ENCODE measurements at places on chromosomes 7 and 10.

DNA sequence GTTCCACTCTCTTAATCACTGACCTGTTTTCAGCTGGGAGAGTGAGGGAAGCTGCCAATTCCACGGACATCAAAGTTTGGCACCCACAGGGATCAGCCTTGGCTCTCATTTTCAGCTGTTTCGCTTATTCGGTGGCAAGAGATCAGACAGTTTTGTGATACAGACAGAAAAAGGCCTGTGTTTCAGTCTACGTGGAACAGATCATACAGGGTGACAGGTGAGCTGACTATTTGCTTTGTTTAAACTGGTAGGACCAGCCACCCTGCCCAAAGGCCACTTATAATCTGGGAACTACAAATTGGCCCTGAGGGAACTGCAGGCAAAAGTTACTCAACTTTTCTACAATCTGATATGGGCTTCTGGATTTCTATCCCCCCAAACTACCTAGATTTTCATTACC lies 128.6 kb downstream of the ZNF467 start:
- DNase-seq: no peak

GRCh38 chr10:28300027-28300426 lies 2.8 kb downstream of the MPP7 start:
- peak; percentile 1 for DNase-seq

DNA sequence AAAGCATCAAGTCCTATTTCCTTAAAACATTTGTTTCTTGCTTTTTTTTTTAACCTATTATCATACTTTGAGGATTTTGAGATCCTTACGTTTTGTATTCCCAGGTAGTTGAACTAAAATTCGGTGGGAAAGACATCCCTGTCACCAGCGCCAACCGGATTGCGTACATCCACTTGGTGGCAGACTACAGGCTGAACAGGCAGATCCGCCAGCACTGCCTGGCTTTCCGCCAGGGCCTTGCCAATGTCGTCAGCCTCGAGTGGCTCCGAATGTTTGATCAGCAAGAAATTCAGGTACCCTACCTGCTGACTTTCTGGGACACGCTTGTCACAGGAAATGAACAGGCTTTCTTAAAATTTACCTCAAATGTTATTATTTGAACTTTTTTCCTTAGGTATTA lies 83.0 kb upstream of the DNAJB6 start:
- no peak for DNase-seq

- no peak for DNase-seq
Measured at GRCh38 chr10:32995751-32996150, 37.7 kb upstream of the ITGB1 start.

- DNase-seq: no peak
Measured at GRCh38 chr7:151566897-151567320, 47.2 kb upstream of the RHEB start.

DNA sequence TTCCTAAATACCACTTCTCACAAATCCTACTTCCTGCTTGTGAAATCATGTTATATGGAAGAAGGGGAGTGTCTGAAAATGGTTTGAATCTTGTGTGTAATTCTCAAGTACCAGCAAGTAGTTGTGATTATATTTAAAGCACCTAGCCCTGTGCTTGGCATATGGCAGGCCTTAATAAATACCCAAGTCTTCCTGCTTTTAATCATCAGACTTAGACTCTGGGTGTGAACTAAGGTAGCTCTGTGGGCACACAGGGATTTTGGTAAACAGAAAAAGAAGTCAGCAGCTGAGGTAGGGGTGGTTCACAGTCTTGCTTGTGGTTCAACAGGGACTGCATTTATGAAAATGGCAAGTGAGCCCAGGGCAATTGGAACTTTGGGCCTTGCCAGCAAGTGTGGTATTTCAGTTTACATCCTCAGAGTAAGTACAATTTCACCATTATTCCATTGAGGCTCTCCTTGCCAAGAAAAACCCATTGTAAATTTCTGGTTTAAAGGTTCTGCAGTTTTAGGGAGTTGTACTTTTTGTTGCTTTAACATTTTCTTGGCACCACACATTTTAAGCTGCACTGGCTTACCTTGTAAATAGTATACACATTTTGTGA lies 215.5 kb downstream of the AUTS2 start:
- DNase-seq: no peak

DNA sequence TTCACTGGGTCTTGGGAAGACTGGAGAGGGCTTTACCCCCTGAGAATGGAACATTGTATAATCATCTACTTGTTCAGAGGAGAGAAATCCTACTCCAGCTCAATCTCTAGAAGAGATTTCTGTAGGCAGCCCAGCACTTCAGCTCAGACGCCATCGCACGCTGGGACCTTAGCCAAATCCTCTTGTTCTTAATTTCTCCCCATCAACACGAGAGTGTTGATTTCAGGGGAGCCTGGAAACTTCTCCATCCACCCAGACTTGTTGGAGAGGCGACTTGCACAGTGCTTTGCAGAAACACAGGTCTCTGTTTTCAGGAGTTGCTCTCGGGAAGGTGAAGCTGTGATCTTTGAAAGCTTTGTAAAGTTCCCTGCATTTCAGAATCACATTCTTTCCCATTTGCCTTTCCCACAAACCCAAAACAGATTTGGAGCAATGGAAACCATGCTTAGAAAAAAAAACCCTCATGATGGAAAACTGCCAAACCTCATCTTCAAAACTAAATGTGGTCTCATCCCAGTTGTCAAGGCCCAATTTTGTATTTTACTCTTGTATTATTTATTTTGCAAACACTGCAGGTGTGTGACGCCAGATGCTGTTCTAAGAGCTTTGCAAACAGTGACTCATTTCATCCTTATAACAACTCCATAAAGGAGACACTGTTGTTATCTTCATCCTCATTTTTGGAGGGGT lies 60.9 kb downstream of the CALML3 start:
- no peak for DNase-seq

DNA sequence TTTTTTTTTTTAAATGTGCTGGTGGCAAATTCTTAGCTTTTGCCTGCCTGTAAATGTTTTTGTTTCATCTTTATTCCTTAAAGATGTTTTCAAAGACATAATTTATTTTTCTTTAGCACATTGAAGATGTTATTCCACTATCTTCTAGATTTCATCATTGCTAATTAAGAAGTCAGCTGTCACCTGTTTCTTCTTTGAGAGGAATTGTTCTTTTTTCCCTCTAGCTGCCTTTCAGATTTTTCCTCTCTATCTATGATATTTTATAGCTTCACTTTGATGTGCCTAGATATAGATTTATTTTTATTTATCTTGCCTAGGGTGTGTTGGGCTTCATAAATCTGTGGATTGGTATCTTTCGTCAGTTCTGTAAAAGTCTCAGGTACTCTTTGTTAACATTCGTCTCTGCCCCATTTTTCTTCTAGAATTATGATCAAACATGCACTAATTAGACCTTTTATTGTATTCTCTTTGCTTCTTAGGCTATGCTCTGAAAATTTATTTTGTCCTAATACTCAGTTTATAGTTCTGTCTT lies 50.0 kb upstream of the GATA3 start:
- DNase-seq: no peak

DNA sequence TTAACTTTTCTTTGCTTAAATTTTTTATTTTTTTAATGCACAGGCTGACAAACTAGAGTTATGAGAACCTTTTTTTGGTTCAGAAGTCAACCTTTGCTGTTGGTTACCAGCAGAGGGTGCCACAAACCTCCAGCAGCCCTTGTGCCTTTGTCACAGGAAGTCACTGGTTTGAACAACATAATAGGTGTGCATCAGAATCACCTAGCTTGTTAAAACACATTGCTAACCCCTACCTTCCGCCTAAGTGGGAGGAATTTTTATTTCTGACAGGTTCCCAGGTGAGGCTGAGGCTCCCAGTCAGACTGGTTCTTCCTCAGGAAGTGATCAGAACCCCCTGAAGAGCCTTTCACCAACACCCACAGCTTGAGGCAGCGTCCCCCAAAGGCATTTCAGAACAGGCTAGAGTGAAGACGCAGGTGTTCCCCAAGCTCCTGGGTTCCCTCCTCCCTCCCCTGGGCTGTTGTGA lies 22.6 kb upstream of the VDAC2 start:
- DNase-seq: peak; percentile 61

DNA sequence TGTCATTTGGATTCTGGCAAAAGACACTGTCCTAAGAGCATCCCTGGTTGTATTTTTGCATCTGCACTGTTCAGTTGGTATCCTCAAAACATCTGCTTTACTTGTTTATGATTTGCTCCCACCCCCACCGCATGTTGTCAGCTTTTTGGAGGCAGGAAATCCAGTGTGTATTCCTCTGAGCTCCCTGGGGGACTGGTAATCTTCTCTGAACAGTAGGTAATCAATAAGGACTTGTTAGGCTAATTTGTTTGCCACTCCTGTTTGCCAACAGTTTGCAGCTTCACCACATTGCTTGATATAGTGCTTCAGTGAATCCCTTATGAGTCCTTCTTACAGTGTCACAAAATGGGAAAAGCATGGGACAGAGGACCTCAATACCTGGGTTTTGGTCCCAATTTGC lies 49.1 kb downstream of the FEZF1 start:
- no peak for DNase-seq

- DNase-seq: no peak
Measured at GRCh38 chr10:24513155-24513554, 210.5 kb downstream of the ARHGAP21 start.

DNA sequence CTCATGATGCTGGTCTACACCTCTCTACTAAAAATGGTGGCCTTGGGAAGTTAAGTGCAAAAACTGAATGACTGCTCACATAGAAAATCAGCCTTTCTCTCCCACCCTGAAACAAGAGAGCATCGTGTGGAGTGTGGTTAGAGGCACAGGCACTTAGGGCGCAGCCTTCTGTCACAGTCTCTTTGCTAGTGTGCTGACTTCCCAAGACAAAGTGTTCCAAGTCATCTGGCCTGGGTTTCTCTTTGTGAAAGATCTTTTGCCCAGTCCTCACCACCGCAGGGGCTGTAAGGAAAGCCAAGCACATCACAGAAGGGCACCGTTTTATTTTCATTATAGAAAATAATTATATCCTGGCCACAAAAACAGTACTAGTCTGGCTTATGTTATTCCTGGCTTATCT lies 12.5 kb downstream of the STN1 start:
- no peak for DNase-seq

GRCh38 chr10:78924319-78925003 lies 144.3 kb upstream of the ZMIZ1 start:
- DNase-seq: no peak

DNA sequence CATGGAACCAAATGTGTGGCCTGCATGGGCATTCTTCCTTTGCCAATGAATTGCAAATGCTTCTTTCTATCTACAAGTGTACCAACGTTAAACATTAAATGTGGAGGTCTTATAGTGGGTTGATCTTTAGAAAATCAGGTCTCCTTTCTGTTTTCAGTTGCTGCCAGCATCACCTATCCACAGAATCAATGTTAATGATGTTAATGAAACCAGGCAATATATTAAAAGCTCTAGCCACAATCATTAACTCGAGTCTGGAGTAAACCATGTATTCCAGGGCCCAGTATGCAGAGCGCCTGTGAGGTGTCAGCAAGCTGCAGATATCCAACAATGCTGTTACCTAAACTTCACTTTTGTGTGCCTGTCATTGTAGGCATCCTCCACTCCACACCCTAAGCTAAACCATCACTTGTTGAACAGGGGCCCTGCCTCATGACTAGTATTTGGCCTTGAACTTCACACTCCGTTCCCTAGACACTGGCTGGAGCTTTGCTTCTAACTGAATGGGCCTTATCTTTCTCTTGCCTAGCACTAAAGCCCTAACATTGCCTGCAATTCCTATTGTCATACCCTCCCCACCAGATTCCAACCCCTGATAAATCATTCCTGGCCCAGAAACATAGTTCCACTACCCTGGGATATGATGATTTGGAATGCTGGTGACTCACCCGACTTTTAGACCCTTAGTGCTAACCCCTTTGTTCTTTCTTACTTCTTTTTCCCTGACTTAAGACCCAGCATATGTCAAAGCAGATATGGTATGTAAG lies 24.3 kb upstream of the ITGB8 start:
- DNase-seq: no peak

- DNase-seq: no peak
Measured at GRCh38 chr7:23467291-23467805, 2.9 kb downstream of the IGF2BP3 start.

DNA sequence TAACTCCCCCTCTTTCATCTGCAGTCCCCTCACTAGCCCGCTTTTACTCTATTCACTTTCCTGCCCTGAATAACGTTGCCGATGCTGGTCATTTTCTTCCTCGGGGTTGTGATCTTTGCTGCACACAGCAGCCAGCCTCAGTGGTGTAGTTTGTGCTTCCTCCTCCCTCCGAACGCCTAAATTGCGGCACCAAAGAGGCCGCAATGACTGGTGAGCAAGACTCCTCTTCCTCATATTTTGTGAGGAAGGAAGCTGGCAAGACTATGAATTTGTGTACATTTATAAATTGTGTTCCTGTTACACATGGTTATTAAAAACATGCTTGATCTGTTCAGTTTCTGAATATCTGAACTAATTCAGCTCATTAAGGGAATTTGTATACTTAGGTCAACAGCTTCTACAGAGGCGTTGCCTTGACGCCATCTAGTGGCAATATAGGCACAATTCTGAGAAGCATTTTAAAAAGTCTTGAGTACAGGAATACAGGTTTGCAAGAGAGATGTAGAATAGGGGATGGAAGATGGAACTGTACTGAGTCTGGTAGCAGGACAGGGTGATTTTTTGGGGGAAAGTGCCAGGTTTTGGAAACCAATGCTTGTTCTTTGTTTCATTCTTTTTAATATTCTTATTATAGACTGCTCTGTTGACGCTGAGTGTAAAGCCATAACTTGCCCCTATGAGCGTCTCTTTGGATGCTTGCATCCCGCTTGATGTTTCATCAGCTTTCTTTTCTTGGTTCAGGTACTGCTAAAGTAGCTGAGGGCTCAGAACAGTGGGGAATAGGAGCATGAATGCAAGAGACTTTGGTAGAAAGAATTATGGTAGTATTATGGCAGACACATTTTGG lies 4.1 kb upstream of the TAS2R5 start:
- DNase-seq: peak; percentile 2

DNA sequence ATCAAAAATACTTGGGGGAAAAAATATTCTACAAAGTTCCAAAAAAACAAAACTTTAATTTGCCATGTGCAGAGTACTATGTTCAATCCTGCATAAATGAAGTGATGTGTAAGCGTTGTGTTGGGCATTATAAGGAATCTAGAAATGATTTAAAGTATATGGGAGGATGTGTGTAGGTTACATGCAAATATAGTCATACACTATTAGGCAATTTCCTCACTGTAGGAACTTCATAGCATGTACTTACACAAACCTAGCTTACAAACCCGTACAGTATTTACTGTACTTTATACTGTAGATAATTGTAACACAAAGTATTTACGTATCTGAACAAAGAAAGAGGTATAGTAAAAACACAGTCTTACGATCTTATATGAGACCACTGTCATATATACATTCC lies 72.3 kb downstream of the NRBF2 start:
- DNase-seq: no peak

DNA sequence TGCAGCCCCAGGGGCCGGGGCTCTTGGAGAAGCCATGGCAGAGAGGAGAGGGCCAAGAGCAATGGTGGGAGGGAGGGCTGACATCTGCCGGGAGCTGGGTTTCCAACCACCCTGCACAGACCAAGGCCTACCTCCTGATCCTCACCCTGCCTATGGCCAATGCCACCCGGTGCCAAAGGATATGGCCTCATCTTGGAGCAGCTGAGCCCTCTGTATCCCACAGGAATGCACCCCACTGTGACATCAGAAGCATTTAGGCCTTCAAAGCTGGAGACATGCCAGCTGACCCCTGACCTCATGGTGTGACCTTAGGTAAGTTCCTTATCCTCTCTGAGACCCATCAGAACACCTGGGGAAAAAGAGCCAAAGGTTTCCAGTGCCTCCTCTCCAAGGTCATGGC lies 113.6 kb upstream of the ZMIZ1 start:
- no peak for DNase-seq

- no peak for DNase-seq
Measured at GRCh38 chr10:72727130-72727529, 35.2 kb downstream of the MCU start.

- DNase-seq: no peak
Measured at GRCh38 chr10:3784510-3785250, at the start of gene KLF6. TSS of gene KLF6 (minus strand) at chr10:3785209. CDS start at chr10:3785014, 195 bp downstream.

GRCh38 chr7:86788948-86789347 lies 145.2 kb downstream of the GRM3 start:
- no peak for DNase-seq

Data from T follicular helper cell (primary cell).